Type B pancreatic cell (in vitro differentiated cells): ENCODE measurements at places on chromosomes 1 and 21.

GRCh38 chr1:34681480-34682451 lies 73.1 kb upstream of the GJB5 start:
- DNase-seq = no peak

GRCh38 chr1:39940980-39941871 lies 13.7 kb upstream of the MFSD2A start:
- DNase-seq = no peak

- no peak for DNase-seq
Observed at GRCh38 chr1:209708297-209708696, 3.7 kb downstream of the HSD11B1 start.

DNA sequence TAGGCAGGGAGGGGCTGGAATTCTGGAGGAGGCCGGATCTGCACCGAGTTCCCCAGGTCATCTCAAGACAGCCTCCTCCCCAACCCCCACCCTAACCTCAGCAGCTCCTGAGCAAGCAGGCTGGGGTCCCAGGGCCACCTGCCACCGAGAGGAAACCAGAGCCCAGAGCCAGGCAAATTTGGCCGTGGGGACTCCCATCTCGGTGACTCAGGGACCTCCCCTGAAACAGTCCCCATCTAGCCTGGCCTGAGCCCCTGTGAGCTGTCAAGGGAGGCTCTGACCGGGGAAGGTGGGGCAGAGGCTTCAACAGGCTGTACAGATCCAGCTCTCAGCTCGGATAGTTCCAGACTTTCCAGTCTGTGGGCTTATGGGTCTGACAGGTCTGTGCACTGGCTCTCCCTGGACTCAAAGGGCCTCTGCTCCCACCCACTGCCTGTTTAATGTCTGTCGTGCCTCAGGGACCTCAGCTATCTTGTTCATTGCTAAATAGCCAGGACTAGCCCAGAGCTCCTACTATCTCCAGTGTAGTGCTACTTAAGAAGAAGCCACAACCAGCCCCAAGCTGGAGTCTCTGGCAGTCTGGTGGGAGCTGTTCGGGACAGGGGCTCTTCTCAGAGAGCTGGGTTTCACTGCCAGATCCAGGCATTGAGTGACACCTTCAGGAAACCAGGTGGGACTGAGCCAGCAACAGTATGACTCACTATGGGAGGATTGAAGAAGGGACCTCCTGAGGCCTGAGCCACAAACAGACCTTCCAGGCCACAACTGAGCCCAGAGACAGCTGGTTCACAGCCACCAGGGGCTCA lies 25.6 kb downstream of the MATN1 start:
- DNase-seq = no peak

- DNase-seq = no peak
Observed at GRCh38 chr1:27391511-27392095, 819 bp upstream of the GPR3 start.

DNA sequence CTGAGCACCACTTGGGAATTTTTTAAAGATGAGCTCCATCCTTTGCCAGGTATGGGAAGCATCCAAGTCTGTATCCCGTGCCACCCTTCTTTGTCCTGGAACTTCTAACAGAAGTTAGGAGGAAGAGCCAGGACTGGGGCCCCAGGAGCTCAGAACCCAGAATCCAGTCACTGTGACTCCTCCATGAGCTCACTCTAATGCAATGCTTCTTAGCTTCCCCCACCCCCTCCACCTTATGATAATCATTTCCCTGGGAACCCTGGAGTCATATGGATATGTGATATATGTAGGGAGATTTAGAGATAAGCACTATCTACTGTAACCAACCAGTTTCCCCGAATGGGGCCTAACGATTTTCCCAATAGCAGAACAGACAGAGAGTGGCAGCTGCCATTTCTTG lies 758 bp upstream of the SPRR5 start:
- DNase-seq = peak; percentile 6

DNA sequence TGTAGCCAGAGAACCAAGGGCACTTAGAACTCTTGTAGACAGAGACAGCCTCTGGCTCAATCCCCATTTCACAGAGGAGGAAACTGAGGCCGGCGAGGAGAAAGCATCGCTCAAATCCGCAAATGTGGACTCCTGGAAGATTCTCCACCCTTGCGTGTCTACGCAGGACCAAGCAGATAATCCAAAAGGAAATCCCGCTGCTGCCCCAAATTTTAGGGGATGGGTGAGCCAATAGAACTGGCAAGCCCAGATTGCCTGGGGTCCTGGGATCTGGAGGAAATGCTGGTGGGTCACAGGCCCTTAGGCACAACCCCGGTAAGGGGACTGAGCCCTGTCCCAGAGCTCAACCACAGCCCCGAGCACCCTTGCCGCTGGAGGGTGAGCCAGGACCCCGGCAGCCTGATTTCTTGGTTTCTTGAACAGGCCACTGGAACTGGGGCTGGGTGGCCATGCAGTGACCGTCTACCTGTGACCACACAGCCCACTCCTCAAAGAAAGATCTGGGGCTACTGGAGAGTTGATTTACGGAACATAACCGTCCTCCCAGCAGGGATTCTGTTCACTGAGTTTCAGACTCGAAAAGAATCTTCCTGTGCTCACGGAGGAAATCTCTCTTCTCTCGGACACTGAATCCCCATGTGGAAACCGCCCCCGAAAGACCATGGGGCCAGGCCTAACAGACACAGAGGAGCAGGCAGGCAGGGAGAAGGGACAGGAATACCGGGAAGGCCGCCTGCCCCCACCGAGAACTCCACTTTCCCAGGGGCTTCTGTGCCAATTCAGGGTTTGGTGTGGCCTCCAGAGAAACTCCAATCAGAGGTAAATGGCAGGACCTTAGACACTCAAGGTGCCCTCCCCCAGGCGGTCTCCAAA lies 238.4 kb downstream of the NPHP4 start:
- no peak for DNase-seq

GRCh38 chr1:48470481-48470855 lies 1.5 kb downstream of the SPATA6 start:
- no peak for DNase-seq

GRCh38 chr1:71228742-71229365 lies 148.0 kb upstream of the ZRANB2 start:
- no peak for DNase-seq

GRCh38 chr1:26761217-26761616 lies 26.5 kb upstream of the PIGV start:
- DNase-seq = no peak

DNA sequence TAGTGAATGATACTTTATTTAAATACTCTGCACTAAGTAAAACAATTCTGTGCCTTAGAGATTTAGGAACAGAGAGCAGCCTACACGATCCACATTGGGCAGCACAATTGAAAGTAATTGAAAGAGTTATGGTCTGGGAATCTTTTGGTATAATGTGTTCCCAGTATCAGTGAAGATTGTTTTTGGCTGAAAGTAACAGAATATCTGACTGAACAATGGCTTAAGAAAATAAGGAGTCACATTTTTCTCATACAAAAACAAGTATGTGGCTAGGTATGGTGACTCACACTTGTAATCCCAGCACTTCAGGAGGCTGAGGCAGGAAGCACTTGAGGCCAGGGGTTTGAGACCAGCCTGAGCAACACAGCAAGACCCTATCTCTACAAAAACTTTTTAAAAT lies 306.2 kb downstream of the NFIA start:
- no peak for DNase-seq
